ENCODE measurements at places on chromosomes 16 and 17.

DNA sequence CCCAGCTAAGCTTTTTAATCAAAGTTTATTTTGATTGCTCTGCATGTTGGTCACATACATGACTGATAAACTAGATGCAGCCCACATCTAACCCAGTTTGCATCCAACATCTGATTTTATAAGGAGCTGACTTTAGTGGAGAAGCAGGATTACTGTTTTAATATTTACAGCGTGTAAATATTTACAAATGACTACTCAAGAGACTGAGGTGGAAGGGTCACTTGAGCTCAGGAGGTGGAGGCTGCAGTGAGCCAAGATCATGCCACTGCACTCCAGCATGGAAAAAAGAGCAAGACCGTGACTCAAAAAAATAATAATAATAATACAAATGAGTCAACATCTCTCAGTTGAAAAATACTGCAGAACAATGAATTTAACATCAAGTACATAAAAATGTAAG lies 50.8 kb downstream of the PARN start:
- DNase-seq: no peak

- no peak for DNase-seq
Measured at GRCh38 chr17:34308371-34308770, 10.9 kb upstream of the CCL8 start.

DNA sequence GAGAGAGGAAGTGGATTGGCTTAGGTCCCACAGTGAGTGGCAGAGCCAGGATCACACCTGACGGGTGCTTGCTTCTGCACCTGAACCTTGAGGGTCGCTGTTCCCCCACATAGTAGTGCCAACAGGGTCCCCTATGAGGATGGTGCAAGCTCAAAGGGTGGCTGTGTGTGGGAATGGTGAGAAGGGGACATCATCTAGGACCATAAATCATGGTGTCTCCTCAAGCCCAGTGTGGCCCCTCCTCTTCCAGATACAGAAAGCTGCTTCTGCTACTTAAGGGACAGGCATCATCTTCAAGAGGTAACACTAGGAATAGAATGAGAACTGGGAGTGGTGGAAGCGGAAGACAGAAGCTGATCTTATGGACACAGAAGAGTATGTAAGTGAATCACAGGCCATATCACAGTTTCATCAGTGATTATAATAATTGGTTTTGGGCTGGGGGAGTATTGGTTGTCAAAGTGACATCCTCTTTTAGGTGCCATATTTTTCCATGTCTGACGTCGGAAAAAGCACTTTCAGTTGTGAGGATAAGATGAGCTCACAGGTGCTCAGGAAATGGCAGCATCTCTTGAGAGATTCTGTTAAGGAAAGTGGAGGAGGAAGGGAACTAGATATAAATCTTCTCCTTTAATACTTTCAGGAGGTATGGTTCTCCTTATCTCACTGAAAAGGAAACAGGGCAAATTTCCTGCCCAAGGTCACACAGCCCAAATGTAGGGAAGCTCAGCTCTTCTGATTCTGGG lies 83.2 kb upstream of the HNF1B start:
- no peak for DNase-seq

DNA sequence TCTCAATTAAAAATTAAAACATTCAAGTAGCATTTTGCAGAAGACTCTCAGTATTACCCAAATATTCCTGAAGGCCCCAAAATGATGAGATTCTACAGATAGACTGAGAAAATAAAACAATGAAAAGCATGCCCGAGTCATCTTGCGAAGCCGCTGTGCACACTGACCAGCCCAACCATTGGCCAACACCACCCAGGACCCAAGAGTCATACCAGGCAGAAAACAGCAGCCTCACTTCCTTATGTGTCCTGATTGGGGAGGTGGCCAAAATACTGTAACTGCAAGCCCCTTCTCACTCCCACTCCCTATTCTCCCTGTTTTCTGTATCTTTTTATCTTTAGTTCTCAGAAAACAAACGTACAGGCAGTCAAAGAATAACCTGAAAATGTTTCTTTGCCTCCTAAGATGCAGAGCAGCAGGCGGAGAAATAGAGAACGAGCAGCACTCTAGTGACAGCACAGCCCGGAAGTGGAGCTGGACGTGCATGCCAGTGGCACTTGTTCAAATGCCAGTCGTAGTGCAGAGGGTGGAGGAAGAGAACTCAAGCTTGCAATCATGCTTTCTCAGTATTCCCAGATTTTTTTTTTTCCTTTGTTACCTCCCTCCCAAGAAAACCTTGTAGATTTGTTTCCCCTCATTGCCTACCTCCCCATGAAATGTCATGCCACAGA lies 182.3 kb upstream of the SOX9 start:
- no peak for DNase-seq

GRCh38 chr16:85446951-85447692 lies 166.0 kb upstream of the GSE1 start:
- no peak for DNase-seq

GRCh38 chr17:41060052-41060604 lies at the start of gene KRTAP2-3:
TSS of gene KRTAP2-3 (minus strand) at chr17:41060114. CDS start at chr17:41060050, 64 bp downstream.
- no peak for DNase-seq

GRCh38 chr17:50487213-50488096 lies 8.8 kb downstream of the RSAD1 start:
- DNase-seq: no peak

- no peak for DNase-seq
Measured at GRCh38 chr16:72705801-72706200, 342.1 kb downstream of the ZFHX3 start.

- no peak for DNase-seq
Measured at GRCh38 chr16:81817296-81817695, 38.2 kb downstream of the PLCG2 start.

GRCh38 chr16:50114357-50115129 lies 38.6 kb upstream of the TENT4B start:
- DNase-seq: no peak

- no peak for DNase-seq
Measured at GRCh38 chr17:48194097-48194550, 86.6 kb downstream of the SNX11 start.
